Activated CD4-positive, alpha-beta T cell treated with anti-CD3 and anti-CD28 coated beads for 4 hours (primary cell): ENCODE measurements at places on chromosomes 11 and 22.
A peak's percentile ranks its signal among the peaks of the same experiment; 100 is the strongest.

GRCh38 chr11:15769203-15769602 lies 587.1 kb downstream of the SOX6 start:
- no peak for DNase-seq

- DNase-seq = no peak
Measured at GRCh38 chr11:11935536-11935935, 72.9 kb downstream of the DKK3 start.

DNA sequence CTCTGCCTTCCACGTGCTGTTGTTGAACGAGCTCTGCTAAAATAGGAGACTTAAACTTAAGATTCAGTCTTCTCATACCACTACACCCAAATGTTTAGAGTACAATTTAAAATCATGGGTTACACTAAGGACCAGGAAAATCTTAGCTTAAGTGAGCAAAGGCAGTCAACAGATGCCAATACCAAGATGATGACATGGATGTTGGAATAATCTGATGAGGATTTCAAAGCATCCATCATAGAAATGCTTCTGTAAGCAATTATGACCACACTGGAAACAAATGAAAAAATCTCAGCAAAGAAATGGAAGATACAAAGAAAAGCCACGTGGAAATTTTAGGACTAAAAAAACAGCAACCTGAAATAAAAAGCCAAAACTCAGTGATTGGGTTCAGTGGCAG lies 109.8 kb downstream of the ATXN10 start:
- no peak for DNase-seq

GRCh38 chr22:46263216-46263590 lies at the start of gene PKDREJ:
PKDREJ (minus strand) TSS chr22:46263343; CDS start chr22:46263322, 21 bp downstream.
- no peak for DNase-seq

- DNase-seq = no peak
Measured at GRCh38 chr11:36394056-36394455, 98.0 kb downstream of the PRR5L start.

- no peak for DNase-seq
Measured at GRCh38 chr22:19448739-19449421, 1.4 kb upstream of the C22orf39 start.

DNA sequence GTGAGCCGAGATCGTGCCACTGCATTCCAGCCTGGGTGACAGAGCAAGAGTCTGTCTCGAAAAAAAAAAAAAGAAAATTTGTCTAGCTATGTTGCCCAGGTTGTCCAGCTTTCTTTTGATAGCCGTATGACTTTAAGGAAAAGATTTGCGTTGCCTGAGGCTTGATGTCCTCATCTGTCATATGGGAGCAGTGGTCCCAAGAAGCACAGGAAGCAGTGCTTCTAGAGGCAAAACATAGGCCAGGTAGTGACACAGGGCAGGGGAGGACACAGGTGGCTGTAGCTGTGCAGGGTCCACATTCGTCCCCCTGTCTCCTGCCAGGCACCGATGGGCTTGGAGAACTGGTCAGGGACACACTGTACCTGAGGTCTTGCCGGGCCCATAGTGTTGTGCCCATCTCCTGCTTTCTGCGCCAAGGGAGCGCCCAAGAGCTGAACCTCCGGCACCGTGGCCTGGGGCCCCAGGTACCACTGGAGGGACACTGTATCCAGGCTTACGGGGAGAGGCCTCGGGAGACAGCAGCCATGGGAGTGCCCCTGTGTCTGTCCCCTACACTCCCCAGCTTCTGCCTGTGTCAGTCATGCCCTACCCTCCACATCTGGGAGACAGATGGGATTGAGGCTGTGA lies 1.4 kb downstream of the LRRC74B start:
- DNase-seq = no peak

- DNase-seq = no peak
Measured at GRCh38 chr11:12330485-12331231, 46.7 kb upstream of the PARVA start.

GRCh38 chr11:10669258-10670033 lies 24.1 kb downstream of the IRAG1 start:
- DNase-seq = no peak

GRCh38 chr22:50463188-50463900 lies 11.5 kb downstream of the SBF1 start:
- no peak for DNase-seq

DNA sequence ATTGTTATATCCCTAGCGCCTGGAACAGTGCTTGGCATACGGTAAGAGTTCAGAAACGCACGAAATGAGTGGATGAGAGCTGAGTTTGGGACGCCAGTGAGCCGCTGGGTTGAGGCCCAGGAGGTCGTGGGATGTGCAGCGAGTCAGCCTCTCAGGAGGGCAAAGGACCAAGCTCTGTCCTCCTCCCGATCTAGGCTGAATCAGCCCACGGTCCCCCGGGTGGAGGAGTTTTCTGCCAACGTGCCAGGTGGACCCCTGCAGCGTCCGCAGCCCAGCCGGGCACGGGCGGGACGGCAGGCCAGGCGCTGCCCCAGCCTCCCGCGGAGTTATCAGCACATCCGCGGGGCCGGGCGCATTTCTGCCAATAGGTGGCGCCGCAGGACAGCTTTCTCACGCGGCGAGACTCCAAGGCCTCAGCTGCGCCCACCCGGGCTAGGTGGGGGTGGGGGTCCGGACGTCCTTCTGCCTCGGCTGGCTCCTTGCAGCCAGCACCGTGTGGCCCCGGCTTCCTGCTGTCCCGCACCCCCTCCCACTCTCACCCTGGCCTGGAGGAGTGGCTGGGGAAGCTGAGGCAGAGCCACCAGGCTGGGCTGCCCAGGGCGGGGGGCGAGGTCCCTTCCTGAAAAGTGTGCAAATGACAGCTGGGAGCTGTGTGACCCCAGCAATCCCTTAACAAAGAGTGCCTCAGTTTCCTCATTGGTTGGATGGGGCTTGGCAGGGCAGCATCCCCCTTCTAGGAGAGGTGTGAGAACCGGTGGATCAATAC lies 2.2 kb upstream of the RPS19BP1 start:
- peak; percentile 82 for DNase-seq

DNA sequence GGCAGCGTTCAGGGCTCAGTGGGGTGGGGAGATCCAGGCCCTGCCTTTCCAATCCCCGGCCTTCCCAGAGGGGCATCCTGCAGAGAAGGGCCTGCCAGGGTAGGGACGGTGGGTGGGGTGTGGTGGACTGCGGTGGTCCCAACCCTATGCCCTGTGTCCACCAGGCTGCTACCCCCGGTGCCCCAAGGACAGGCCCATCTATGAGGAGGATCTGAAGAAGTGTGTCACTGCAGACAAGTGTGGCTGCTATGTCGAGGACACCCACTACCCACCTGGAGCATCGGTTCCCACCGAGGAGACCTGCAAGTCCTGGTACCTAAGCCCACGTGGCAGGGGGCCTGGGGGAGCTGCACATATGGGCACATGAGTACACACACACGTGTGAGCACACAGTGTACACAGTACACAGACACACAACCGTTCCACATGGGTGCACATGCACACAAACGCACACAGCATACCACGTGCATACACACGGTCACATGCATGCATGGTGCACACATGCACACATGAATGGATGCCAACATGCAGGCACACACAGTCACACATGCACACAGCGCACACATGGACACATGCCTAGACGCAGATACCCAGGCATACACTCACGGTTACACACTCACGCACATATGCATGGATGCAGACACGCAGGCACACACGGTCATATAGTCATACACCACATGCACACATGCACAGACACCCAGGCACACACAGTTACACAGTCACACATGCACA lies 16.1 kb downstream of the MUC2 start:
- no peak for DNase-seq

DNA sequence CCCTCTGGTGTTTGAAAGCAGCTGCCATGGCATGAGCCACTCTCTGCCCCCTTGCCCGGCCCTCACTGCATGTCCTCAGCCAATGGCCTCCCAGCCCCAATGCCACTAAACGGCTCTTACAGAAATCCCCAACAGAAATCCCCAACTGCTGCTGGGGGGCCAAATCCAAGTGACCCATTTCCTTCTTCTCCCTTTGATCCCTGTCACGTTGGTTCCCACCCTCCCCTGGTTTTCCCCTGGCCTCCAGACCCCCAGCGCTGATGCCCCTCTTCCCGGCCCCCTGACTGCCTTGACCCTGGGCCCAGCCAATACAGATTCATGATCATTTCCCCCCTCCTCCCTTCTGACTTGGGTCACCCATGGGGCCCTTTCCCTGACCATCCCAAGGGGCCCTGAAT lies 30.9 kb downstream of the IGLL1 start:
- no peak for DNase-seq

DNA sequence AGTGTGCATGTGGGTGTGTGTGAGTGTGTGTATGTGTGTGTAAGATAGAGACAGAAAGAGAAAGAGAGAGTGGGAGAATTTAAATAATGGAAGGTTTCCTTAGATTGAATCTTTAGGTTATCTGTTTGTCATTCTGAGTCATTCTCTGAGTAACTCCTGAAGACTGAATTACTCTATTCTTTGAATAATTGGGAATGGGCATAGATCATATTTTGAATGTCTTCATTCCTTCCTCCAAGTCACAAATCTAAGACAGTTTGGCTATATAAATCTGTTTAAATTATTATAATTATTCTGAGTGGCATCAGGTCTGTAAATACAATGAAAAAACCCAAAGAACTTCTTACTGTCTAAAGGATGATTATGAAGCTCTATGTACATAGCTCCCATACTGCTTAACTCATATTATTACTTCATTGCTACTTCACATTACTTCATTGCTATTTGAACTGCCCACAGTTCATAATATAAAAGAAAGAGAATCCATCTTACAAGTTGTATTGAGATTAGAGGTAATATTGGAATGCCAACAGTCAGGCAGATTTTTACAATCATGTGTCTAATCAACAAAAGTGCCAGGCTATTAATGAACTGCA lies 346.6 kb upstream of the CCDC179 start:
- DNase-seq = no peak

DNA sequence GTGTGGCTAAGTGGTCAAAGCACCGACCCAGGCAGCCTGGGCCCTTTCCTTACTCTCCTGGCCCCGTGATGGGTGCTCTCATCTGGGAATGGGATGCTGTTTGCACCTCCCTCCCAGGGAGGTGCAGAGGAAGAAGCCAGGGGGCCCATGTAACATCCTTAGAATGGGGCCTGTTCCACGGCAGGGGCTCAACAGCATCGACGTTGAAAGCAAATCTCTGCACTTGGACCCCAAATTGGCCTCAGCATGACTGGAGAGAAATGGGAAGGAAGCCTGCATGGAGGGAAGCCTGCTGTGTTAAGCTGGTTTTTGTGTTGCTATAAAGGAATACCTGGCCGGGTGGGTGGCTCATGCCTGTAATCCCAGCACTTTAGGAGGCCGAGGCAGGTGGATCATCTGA lies 1288.4 kb downstream of the TBC1D22A start:
- DNase-seq = no peak

DNA sequence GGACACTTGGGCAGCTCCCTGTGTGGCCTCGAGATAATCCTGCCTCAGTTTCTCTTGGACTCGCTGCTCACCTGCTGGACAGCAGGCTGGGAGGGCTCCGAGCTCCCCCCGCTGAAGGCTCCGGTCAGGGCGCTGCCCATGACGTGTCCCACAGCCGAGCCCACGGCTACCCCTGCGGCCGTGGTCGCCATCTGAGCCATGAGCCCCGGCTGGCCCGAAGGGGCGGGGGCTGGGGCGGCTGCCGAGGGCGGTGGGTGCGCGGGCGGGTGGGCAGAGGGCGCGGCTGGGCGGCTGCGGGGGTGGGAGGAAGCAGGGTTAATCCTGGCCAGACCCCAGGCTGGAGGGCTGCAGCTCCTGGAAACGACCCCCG lies 484 bp downstream of the CHCHD10 start:
- DNase-seq = no peak

- DNase-seq = no peak
Measured at GRCh38 chr11:26958005-26958701, 35.8 kb upstream of the FIBIN start.

DNA sequence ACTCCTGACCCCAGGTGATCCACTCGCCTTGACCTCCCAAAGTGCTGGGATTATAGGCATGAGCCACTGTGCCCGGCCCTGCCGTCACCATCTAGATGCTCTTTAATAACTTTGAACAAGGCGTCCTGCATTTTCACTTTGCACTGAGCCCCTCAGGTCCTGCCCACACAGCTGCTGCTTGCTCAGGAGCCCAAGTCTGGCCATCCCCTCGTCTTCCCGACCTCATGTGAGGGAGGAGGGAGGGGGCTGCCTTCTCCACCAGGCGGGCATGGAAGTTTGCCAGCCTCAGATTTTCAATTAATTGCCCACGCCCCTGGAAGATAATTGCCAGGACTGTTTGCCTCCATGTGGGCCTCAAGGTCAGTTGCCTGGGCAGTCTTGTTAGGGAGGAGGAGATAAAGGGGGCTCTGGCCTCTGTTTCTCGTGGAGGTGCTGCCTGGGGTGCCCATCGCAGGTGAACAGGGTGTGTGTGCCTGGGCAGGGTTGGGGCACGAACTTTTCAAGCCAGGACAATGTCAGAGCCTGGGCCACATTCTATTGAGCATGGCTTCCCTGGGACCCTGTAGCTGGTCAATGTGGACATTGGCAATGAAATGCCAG lies 27.9 kb upstream of the MYEOV start:
- DNase-seq = no peak

DNA sequence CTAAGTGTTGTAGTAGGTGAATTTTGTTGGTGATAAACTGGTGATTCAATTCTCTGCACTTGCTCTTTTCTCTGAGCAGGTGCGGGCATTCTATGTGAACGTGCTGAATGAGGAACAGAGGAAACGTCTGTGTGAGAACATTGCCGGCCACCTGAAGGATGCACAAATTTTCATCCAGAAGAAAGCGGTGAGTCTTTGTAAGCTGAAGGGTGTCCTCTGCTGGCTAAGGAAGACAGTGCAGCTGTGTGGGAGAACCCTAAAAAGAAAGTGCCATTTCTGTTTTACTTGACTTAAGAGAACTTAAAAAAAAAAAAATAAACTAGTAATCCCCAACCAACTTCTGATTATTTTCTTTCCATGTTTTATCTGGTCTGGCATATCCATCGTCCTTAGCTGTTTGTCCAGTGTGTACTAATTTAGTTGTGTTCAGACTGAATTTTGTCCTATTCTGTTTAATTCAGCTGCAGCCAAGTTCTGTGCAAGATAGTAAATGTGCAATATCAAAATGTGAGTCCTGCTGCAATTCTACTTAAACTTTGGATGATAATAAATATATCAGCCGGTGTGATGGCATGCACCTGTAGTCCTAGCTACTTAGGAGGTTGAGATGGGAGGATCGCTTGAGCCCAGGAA lies 29.6 kb downstream of the CAT start:
- DNase-seq = peak; percentile 36

DNA sequence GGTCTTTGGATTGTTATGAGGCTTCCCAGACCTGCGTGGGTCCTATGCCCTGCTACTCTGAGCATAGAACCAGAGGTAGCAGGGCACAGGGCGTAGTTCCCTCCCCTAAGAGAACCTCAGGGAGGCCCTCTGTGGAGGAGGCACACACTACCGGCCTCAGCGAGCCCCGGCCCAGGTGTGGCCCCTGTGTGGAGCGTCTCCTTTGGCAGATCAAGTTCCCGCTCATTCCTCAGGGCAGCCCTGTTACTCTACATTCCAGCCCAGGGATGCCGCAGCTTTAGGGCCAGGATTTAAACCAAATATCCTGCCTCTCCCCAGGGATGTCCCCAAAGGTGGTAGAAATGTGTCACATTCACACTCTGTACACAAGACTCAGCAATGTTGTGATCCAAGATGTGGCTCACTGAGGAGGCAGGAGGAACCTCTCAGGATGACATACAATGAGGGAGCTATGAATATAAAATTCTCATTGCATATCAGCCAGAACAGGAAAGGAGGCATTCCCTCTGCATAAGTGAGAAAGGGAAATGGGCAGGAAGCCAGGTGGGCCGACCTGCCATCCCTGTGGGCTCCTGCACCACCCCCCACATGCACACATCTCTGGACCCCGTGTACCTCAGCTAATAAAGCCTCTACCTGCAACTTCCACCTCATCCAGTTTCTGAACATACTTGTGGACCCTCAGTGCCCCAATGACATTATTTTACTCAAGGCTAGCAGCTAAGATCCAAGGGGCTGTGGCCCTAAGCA lies 131.9 kb upstream of the TEAD1 start:
- DNase-seq = no peak

- DNase-seq = no peak
Measured at GRCh38 chr11:102415304-102415916, 37.2 kb downstream of the TMEM123 start.
